Inflammatory macrophage treated with lipopolysaccharide for 4 hours (primary cell): ENCODE measurements at places on chromosomes 7 and 10.

DNA sequence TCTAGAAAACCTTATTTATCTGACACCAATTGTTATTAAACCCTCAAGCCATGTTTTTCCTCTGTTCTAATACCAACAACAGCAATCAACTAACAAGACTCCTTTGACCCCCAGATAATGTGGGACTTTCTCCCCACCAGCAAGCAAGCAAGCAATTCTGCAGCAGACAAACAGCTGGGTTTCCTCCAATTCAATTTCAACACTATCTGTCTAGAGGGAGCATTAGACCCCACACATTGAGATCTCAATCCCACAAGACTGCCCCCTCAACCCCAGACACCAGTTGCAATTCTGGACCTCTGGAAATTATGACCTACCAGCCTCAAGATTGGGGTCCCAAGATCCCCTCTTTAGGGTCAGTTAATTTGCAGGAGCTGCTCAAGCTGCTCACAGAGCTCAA, 89.4 kb upstream of the TMEM26 start:
- DNase-seq = no peak

DNA sequence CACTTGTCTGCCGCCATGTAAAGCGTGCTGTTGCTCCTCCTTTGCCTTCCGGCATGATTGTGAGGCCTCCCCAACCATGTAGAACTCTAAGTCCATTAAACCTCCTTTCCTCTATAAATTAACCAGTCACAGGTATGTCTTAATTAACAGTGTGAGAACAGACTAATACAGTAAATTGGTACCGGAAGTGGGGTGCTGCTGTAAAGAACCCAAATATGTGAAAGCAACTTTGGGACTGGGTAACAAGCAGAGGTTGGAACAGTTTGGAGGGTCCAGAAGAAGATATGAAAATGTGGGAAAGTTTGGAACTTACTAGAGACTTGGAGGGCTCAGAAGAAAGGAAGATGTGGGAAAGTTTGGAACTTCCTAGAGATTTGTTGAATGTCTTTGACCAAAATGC, 106.8 kb upstream of the DIP2C start:
- DNase-seq = no peak

DNA sequence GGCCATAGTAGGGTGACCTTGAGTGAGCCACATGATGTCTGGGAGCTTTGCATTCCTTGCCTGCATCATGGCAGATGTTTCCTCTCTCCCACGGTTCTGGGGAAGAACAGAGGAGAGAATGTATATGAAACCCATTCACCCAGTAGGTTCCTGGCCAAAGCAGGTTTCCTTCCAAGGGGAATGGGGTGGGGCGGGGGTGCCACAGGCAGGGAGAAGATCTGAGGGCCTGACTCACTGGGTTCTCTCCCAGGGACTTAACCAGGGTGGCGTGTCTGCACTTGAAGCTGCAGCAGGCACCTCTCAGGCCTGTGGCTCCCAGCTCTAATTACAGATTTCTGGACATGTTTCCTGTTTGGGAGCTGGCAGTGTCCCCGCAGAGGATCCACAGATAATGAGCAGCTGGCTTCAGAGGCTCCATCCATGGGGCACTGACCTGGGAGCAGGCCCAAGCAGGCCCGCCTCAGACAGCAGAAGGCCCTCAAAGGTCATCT, 50.2 kb upstream of the ZMIZ1 start:
- DNase-seq = no peak

GRCh38 chr7:938546-939185, 15.8 kb downstream of the ADAP1 start:
- DNase-seq = no peak

DNA sequence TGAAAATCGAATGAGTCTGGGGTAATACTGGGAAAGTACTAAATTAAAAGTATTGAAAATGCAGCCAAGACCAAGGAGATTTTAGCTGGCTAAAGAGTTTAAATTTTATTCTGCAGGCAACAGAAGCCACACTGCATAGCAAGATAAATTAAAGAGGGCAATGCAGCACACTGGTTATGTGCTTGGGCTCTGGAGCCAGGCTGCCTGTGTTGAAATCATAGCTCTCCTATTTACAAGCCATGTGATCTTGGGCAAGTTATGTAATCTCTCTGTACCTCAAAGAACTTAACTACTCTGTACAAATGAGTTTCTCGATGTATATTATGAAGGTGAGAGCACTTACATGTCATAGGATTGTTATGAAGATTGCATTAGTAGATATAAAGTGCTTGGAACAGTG, 9.9 kb downstream of the SLC25A13 start:
- DNase-seq = peak; percentile 69

GRCh38 chr10:25689346-25690100, 244.5 kb upstream of the MYO3A start:
- DNase-seq = no peak
